Activated CD8-positive, alpha-beta T cell treated with anti-CD3 and anti-CD28 coated beads, Interleukin-2, amount 10 ng/mL, durations not matched to agents 7 days and 5 days (primary cell): ENCODE measurements at places on chromosomes 12 and 14. TPM values are rescaled to one million over a fixed set of nuclear protein-coding genes. Genes with fewer than 3 reads are reported as not detected.

DNA sequence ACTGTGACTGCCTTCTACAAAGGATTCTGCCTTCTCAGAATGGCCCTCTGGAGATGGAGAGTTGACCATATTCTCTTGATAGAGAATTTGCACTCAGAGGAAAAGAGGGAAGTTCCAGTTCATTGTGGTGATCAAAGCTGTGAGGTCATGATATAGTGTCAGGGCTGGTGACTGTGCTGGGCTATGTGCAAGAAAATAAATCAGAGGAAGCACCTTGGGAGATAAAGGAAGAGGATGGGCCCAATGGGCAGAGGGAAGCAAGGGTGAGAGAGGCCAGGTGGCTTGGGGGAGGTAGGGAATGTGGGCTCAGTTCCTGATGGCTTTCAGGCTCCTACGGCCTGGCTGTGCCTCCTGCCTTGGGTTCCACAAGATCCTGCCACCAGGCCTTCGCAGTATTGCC, 145.8 kb downstream of the SLC8A3 start:
- DNase-seq: no peak

GRCh38 chr12:117853600-117853999, 115.2 kb downstream of the KSR2 start:
- no peak for DNase-seq

- DNase-seq: no peak
Measured at GRCh38 chr14:73223049-73223448, 14.3 kb upstream of the PAPLN start.

GRCh38 chr12:51970904-51971646, 19.6 kb downstream of the ACVR1B start:
- DNase-seq: peak; percentile 71

KRT6C gene
- total RNA-seq: not detected

GPR132 gene
- 40.4 TPM for total RNA-seq

GRCh38 chr12:89765959-89766824, 57.6 kb upstream of the ATP2B1 start:
- no peak for DNase-seq

ALDH1L2 gene
- total RNA-seq: 0.21 TPM

RFLNA gene
- not detected for total RNA-seq

DNA sequence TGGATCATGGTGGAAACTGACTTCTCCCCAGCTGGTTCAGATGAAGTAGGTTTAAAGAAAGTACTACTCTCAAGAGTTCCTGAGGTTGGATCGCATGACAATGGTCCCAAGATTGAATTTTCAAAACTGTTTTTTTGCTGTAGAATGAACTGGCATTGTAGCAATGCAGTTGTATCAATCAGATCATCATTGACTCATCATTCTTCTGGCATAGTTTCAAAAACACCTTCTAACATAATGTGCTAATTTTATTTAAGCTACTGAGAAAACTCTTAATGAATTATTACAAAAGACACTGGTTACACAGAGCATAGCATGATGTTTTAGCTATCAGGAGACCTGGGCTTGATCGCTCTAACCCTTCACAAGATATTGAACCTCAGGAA, 384.5 kb upstream of the DCN start:
- DNase-seq: no peak

GRCh38 chr12:45833401-45833800, 103.9 kb downstream of the ARID2 start:
- DNase-seq: no peak

MAP1LC3B2 gene
- 1.7 TPM for total RNA-seq

DNA sequence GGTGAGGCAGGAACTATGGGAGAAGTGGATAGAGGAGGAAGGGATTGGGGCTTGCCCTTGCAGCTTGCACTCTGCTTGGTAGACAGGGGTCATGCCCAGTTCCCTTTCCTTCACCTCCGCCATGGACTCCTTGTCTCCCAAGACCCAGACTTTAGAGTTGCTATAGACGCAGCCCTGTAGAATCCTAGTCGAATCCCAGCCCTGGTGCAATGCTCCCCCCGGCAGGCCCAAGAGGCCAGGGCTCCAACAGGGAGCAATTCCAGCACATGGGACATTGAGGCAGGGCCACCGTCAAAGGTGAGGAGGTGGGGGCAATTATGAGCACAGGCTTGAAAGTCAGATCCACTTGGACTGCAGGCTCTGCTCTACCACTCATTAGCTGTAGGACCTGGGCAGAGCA, 29.5 kb upstream of the BCDIN3D start:
- no peak for DNase-seq

DNA sequence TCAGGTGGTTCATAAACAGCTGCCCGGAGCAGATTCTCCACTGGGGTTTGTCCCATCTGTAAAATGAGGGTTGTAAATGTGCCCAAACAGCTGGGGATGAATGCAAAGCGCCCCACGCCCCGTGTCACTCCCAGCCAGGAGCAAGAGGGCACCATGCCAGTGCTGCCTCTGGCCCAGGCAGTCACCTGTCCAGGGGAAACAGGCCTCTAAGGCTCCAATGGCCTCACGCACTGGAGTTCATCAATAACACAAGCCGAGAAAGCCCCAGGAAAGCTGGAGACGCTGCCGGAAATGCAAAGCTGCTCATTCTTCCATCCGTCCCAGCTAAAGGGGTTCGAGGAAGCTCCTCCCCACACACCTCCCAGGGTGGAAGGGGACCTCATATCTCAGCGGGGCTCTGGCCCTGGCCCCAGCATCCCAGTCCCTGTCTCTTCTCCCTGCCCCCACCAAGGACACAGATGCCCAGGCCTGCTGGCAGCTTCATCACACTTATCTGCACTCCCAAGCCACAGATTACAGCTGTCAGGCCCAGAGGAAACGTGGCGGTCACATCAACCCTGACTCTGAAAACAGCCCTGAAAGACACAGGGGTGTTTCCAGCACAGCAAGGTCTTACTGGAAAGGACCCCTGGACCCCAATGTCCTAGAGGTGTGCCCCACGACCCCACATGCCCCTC, 21.5 kb downstream of the SCARB1 start:
- DNase-seq: no peak
